LHCN-M2 (cell line): ENCODE measurements at places on chromosomes 7 and 10. TPM values are rescaled to one million over a fixed set of nuclear protein-coding genes. Genes with fewer than 3 reads are reported as not detected.
A peak's percentile ranks its signal among the peaks of the same experiment; 100 is the strongest.

- no peak for DNase-seq
These were observed 102.0 kb downstream of the GLCCI1 start for GRCh38 chr7:8070451-8071180.

- no peak for DNase-seq
These were observed 69.9 kb downstream of the OAT start for GRCh38 chr10:124348801-124349200.

DNA sequence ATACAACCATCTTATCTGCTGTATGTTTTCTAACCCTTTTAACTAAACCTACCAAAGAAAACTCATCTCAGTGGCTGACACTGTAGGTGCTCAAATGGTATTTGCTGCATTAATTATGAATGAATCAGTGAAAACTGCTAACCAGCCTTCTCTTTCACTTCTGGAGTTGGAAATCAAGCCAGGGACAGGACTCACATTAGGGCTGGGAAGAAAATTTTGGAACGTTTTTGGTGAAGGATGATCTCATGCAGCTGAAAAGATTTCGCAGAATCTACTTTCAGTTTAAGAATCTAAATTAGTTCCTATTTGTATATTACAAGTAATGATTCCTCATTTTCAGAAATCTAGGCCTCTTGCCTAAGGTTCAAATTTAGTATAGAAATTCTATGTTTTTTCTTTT is 12.9 kb downstream of the MTPN start:
- peak; percentile 26 for DNase-seq

- no peak for DNase-seq
These were observed 21.1 kb downstream of the PLAU start for GRCh38 chr10:73931767-73932619.

DNA sequence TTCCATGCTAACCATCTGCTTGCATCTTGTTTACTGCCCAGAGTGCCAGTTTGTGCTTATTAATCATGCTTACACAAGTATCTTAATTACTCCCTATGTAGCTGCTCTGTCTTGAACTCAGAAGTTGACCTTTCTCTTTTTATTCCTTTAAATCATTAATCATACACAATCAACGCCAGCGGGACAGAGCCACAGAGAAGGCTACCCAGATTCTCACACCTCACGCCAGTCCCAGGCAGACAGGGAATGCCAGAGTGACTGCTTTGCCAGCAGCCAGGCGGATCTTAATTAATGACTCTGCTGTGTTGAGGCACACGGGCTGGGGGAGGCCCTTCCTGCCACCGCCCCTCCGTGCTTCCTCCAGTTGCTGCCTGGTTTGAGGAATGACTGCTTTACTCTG is 229.4 kb downstream of the LRMDA start:
- no peak for DNase-seq

DNA sequence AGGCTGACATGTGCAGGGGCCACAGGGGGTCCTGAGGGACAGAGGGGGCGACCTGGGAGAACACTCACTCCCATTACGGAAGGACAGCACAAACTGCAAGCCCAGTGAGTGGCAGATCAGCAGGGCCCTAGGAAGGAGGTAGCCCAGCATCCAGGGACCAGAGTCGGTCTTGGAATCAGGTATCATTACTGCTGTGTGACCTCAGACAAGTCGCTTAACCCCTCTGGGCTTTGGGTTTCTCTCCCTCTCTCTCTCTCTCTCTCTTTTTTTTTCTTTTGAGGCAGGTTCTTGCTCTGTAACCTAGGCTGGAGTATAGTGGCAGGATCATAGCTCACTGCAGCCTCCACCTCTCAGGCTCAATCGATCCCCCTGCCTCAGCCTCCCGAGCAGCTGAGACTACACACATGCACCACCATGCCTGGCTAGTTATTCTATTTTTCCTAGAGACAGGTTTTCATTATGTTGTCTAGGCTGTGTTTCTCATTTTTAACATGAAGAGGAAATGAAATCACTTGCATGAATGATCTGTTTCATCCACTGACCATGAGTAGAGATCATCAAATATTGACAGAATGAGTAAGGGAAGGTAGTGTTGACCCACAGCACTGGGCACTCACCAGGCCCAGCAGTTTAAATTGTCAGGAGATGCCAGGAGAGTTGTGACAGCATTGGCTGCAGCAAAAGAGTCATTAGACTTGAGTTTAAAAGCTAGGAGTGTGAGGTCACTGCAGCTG is 49.4 kb downstream of the BUB3 start:
- DNase-seq: peak; percentile 27

DNA sequence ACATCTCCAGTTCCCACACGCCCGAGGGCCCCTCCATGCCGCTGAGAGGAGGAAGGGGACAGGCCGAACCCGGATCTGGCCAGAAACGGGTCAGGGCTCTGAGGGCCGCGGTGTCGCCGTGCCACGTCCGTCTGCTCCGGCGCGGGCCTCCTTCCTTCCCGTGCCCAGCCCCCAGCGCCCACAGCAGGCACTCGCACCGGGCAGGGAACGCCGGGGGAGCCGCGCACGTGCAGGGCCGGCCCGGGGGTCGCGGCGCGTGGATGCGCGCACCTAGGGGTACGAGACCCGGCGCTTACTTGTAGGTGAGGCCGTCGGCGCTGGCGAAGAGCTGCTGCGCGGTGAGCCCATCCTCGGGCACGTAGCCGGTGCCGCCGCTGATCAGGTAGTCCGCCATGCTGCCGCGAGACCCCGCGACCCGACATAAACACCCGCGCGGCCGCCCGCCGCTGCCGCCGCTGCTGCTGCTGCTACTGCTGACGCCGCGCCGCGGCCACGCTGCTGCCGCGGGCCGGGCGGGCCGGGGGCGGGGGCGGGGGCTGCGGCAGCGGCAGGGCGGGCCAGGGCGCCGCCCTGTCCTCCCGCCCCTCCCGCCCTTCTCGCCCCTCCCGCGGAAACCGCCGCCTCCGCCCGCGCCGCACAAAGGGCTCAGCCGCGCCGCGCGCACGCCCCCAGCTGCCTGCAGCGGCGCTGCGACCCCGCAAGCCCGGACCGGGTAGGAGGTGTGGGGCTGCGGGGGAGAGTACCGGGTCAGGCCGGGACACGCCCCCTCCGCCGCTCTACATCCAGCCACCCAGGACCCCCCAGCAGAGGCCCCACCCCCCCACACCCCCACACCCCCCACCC is 4.1 kb downstream of the IMPDH1 start:
- DNase-seq: no peak

- DNase-seq: peak; percentile 53
These were observed 35.1 kb downstream of the CH25H start for GRCh38 chr10:89171996-89172395.

- no peak for DNase-seq
These were observed 91.2 kb upstream of the ARID5B start for GRCh38 chr10:61810263-61810662.

DNA sequence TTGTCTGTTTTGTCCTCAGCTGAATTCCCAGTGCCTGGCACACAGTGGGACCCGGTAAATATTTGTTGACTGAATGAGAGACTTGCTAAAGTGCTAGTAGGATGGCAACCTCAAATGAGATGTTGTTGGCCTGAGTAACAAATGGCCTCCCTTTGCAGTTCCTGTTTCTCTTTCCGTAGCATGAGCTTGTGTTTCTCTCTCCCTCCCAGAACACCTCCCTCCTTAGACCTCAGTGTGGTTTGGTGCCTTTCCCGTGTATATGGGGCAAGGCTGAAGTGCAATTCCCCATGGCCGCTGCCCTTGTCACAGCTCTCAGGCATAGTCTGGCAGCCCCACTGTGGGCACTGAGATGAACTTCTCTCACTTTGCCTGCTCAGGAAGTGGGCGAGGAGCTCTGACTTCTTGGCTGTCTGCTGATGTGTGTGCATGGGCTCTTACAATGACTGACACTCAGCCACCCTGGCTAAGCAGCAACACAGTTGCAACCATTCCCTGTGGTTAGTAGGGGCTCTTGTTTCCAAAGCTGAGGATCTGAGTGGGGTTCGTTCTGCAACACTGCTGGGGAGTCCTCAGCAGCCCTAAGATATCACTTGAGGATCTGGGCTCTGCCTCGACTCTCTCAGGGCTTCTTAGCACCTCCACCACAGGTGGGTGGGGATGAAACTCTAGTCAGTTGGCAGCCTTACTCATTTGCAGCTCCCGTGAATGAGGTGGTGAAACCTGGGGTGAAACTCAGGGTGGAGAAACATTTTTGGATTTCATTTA is 136.1 kb downstream of the ICA1 start:
- DNase-seq: no peak

- DNase-seq: no peak
These were observed 16.6 kb upstream of the ITIH2 start for GRCh38 chr10:7686351-7687171.

DNA sequence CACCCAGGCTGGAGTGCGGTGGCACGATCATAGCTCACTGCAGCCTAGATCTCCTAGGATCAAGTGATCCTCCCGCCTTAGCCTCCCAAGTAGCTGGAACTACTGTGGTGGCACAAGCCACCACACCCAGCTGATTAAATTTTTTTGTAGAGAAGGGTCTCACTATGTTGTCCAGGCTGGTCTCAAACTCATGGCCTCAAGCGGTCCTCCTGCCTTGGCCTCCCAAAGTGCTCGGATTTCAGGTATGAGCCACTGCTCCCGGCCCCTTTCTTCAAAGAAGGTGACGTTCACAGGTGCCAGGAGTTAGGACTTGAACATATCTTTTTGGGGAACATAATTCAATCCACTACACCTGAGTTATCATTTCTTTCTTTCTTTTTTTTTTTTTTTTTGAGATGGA is 2.9 kb upstream of the TTYH3 start:
- no peak for DNase-seq

DNA sequence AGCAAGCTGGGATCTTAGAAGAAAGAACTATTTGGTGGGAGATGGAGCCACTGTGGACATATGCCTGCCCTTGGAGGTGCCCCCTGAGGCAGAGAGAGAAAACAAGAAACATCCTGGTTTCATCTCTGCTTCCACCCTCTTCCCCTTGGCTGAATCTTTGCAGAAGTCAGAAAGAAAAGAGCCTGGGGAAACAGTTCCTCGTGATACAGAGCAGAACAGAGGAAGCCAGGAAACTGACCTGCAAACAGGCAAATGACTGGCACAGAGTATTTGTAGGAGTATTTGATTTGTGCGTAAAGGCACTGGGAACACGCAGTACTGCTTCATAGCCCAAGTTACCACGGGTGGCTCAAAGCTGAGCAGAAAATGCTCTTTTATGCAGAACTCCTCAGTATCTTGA is 7.0 kb upstream of the KEL start:
- no peak for DNase-seq

DNA sequence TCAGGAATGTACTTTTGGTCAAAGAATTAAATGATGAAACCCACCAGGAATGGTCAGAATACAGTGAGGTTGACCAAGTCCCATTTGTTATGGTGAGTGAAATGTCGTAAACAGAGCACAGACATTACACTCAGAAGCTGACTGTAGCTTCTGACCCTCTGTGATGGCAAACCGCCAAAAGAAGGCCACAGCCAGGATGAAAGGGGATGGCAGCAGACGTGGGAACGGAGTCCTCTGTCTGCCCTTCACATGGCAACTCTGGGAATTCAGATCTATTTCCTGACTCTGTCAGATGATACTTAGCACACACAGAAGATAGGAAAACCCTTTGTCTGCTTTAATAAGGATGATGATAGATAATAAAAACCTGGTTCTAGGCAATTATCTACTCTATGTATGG is 757.1 kb downstream of the SORCS3 start:
- no peak for DNase-seq

DNA sequence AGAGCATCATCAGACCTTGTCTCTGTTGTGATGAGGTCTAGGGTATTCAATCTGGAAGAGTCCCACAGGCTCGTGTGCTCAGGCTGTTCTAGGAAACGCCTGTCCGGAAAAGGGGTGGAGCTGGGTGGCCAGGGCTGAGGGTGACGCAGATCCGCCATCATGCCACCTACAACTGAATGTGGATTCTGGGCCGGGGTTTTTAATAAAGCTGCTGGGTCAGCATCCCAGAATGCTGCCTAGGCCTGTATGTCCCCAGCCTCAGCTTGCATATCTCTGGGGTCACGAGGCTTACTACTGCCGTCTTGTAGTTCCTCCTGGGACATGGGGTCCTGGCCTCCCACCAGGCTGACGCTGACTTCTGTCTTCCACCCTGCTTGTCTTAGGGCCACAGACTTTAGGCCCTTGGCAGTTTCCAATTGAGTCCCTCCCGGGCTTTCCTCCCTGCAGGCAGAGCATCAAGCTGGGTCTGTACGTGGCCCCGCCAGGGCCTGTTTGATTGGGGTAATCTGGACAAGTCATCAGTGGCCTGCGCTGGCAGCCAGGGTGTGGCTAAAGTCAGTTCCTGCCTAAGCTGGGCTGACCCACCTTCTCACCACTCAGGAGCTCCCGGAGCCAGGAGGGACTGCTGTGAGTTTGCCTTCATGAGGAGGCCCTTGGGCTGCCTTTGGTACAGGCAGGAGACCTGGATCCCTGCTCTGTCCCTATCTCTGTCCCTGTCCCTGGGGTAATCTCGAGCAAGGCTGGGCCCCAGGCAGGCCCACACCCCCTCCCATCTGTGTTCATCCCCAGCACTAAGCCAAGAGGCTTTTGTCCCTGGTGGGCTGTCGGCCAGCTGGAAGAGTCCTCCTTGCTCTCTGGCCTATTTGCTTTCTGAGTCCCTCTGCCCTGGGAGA is 79.9 kb downstream of the ZMIZ1 start:
- DNase-seq: no peak

- DNase-seq: peak; percentile 20
These were observed 82.4 kb upstream of the LRRTM3 start for GRCh38 chr10:66843396-66843795.

Gene ABCB1
- total RNA-seq: 0.29 and 0.38 TPM in 2 replicates

Gene PIP
- total RNA-seq: 0.69 TPM in 1 of 2 replicates, not detected in the other

Gene NOM1
- total RNA-seq: 13.7 and 17.4 TPM in 2 replicates

Gene CACNA2D1
- 36.7 and 40.4 TPM in 2 replicates for total RNA-seq

Gene GPR15LG
- not detected in 2 replicates for total RNA-seq

Gene TUBB8
- not detected in 2 replicates for total RNA-seq

Gene PTF1A
- total RNA-seq: not detected in 2 replicates

Gene ITGA8
- not detected in 2 replicates for total RNA-seq

Gene RGR
- not detected in 2 replicates for total RNA-seq

Gene MLXIPL
- 0.13 and 0.63 TPM in 2 replicates for total RNA-seq

Gene ZMYND11
- total RNA-seq: 59.8 and 64.1 TPM in 2 replicates
